ENCODE measurements at places on chromosomes 5 and 9.

- no peak for DNase-seq
These were observed 164.2 kb downstream of the AUH start for GRCh38 chr9:91197232-91198181.

DNA sequence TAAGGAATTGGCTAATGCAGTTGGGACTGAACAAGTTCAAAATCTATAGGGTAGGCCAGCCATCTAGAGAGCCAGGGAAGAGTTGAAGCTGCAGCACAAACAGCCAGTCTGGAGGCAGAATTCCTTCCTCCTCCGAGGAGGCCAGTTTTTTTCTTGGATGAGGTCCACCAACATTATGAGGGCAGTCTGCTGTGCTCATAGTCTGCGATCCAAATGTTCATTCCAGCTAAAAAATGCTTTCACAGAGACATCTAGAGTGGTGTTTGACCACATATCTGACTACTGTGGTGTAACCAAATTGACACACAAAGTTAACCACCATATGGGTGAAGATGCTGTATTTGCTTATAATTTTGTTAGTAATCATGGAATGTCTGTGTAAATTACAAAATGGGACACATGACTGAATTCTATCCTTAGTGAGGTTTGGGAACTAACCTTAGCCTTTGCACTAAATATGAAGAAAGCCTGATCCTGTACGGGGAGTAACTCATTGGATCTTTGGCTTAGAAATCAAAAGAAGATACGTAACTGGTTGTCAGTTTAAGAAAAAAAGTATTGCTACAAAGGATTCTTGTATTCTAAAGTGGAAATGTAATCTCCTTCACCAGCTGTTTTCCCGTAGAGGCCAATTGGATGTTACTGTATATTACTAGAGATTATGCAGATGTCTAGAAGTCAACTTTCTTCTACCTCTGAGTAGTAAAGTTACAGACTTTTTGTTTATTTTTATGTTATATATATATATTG, 70.6 kb downstream of the SPIN1 start:
- DNase-seq = no peak

DNA sequence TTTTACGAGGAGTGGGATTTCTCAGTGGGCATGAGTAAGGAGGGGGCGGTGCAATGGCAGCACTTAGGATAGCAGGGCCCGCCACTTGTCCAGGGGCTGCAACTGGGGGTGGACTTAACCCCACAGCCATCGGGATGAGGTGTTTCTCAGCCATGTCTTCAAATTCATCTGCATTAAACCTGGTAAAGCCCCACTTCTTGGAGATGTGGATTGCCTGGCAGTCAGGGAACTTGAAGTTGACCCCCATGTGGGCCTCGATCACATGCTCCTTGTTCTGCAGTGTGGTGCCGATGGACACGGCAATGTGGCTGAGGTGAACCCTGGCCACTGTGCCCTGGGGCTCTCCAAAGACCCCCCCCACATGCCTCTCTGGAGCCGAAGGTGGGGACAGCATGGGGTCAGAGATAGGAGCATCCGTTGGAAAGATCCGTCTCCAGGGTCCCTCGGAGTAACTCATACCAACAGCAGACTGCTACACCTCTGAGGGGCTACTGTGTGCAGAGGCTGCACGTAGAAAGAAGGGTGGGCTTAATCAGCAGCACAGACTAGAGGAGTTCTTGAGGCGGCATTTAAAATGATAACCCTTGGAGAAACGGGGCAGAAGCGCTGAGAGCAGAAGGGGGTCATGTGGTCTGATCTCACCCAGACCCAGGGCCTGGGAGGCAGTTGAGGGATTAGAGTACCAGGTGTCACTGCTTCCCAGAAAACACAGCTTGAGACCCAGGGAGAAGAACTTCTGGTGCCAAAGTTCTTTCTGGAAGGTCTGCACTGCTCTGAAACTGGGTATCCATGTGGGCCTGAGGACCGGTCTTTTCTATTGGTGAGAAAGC, 141.4 kb downstream of the MTX3 start:
- DNase-seq = peak; percentile 30

DNA sequence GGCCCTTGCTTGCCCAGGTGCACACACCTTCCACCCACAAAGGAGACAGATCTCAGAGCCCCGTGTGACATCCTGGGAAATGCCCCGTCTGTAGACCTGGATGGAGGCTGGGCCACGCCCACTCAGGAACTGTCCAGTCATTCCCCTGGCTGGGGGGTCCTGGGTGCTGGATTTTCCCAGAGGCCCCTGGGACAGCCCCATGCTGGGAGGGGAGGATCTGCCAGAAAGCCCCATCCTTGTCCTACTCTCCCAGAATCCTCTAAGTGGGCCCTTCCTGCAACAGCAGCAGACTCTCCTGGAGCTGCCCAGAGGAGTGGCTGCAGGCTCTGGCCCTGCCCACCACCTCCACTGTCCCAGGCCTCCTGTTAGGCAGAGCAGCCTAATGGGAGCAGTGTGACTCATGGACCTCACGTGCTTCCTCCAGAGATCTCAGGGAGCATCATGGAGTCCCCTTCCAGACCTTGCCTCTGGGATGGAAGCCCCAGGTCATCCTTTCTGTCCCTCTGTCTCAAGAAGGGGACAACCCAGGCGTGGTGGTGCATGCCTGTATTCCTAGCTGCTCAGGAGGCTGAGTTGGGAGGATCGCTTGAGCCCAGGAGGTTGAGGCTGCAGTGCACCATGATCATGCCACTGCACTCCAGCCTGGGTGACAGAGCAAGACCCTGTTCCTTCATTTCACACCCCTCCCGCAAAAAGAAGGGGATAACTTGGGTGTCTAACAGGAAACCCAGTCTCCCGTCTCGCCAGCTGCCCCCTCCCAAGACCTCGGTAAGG, 51.7 kb downstream of the JADE2 start:
- peak; percentile 76 for DNase-seq

DNA sequence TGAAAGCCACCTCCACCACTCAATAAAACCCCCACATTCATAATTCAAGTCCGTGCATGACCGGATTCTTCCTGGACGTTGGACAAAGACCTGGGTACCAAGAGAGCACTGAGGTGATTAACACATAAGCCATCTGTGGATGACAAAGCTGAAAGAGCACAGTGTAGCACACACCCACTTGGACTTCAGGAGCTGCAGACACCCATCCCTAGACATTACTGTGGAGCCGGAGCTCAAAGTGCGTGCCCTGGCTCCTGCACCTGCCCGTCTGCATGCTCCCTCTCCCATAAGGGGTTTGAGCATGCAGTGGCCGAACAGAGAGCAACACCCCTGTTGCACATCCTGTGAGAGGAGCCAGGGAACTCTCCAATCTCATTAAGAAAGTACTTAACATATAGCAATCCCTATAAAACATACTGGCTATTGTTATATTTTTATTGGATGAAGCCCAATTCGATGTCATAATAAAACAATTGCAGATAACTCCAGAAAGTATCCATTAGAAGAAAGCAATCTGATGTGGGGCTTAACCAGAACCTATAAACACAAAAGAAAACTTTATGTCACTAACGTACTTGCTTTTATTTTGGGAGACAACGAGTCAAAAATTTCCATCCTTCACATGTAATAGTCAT, 1174.2 kb upstream of the C9orf72 start:
- DNase-seq = no peak

DNA sequence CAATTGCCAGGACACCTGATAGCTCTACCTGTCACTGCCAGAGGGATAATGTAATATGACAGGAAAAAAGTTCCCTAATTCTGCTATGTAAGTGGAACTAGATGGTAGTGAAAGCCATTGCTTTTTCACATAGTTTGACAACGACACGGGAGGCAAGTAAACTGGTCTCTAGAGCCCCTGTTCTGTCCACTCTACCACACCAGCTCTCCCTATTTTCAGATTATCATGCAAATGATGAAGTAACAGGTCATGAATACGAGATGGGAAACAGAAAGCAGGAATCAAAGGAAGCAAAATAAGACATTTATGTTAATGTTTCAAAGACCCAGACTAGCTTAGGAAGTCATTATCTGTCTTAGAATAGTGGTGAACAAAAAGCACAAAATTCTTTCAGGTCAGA, 56.2 kb downstream of the TAF11L14 start:
- DNase-seq = no peak

GRCh38 chr5:89313804-89314588, 431.0 kb upstream of the MEF2C start:
- peak; percentile 45 for DNase-seq

- DNase-seq = no peak
These were observed 157.1 kb downstream of the ARRDC3 start for GRCh38 chr5:91225848-91226686.

GRCh38 chr9:101478444-101478843, 42.9 kb upstream of the ALDOB start:
- no peak for DNase-seq

GRCh38 chr5:99025298-99026045, 96.7 kb upstream of the CHD1 start:
- no peak for DNase-seq

DNA sequence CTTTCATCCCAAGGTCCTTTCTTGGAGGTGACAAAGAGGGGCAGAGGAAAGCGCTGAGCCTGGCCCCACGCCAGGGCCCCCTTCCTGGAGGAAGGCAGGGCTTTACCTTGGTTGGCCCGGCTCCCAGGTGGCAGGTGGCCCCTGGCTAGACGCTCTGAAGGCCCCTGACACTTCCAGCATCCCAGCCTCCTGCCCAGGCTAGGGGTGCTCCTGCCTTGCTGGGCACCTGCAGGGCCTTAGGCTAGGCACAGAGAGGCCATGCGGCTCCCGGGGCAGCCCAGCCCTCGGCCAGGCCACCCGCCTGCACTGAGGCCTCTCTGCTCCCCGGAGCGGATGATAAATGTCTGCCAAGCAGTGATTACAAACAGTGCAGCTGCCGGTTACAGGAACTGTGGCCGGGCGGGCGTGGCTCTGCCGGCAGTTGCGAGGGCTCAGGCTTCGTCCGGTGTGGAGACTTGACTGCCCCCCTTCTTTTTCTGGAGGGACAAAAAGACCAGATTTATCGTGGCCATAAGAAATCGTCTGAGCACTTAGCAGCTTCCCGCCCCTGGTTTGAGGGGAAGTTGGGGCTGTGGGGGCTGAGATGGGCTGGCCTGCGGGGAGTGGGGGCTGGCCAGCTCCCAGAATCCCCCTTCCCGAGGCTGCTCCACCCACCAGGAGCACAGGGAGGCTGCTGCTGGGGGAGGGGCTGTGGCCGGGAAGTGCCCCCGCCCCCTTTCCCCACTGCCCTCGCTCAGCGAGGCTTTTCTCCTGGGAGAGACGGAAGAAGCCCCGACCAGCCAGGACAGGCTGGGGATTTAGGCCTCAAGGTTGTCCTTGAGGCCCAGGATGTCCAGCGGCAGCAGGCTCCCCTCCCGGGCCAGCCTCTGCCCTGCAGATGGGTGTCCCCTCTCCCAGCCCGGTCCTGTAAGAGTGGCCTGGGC, 31.6 kb upstream of the UBAC1 start:
- peak; percentile 81 for DNase-seq

GRCh38 chr5:37836592-37837413, 3.0 kb downstream of the GDNF start:
- DNase-seq = no peak

GRCh38 chr5:142796492-142797109, 26.4 kb downstream of the ARHGAP26 start:
- no peak for DNase-seq

DNA sequence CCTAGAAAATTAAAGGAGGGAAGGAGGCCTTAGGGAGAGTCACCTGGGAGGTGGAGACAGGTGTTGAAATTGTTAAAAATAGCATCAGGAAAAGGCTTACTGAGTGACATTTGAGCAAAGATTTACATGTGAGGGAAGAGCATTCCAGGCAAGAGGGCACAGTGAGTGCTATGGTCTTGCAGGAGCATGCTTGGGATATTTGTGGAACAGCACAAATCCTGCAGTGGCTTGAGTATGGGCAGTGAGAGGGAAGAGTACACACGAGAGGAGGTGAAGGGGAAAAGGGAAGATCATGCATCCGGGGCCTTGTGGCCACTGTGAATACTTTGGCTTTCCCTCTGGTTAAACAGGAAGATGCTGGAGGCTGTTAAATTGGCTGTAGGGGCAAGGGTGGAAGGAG, 36.6 kb downstream of the ACER2 start:
- DNase-seq = no peak

DNA sequence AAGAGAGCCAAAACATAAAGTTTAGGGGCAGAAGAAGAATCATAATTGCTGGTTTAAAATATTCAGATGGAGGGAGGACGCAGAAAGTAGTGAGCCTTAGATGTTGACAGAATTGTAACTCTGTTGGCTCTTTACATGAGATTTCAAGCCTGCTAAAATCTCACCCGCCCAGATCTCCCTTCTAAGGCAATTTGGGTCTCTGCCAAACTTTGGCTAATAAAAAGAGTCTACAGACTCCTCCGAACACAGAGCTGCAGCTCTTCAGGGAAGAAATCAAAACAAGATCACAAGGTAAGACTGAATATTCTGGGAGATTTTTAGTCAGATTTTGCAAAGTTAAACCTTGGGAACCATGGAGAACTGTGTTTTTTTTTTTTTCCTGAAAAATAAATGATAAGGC, at the start of gene IL33:
TSS of gene IL33 (plus strand) at position 246 of the 400 bp plus-strand sequence. CDS start 25,888 bp downstream, outside the sequence.
- DNase-seq = no peak

- no peak for DNase-seq
These were observed 779.1 kb downstream of the NR2F1-AS1 start for GRCh38 chr5:92801911-92802310.

- DNase-seq = no peak
These were observed 91.0 kb downstream of the GAS1 start for GRCh38 chr9:86856259-86856658.

DNA sequence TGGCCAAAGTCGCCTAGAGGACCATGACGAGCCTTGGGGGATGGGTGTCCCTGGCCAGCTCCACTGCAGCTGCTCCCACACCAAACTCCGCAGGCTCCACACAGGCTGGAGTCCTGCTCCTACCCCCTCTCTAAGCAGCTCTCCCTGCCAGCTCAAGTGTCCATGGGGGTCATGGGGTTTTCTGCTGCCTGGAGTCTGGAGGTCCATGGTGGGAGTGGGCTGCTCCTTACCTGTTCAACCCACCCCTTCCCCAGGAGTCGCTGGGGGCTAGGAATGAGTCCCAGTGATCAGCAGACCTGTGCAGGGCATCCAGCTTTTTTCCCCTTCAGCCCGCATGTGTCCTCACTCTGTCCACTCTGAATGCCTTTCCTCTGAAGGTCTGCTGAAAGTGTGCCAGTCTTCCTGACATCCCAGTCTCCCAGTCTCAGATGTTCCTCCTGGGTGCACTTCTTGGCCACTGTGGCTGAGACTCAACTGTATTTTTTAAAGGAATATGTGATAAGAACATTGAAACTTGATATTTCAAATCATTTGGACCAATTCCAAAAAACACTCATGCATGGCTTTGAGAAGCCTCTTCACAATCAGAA, 261.3 kb upstream of the ANKH start:
- no peak for DNase-seq

DNA sequence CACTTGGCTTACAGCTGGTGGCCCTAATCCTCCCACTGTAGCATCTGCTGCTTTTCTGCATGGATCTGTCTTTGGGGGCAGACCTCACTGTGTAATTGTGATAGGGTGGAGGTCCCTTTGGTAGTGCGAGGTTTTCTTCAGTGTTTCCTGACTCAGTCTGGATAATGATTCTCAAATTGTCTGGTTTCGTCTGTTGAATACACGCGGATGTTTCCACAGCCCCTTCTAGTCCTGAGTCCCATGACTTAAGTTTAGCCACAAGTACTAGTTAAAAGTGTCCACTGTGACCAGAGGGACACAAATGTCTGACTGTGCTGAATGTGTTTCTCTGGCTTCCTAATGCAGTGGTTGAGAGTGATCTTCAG, 70.5 kb downstream of the LMNB1 start:
- DNase-seq = no peak

- no peak for DNase-seq
These were observed 478.1 kb upstream of the CDH9 start for GRCh38 chr5:27516437-27516836.

All from SJSA1 (cell line).